ENCODE measurements at places on chromosomes 5 and 9.

GRCh38 chr9:92602413-92602812 lies 66.6 kb upstream of the ECM2 start:
- DNase-seq: no peak

- no peak for DNase-seq
Measured at GRCh38 chr9:116717150-116717549, 30.0 kb downstream of the TRIM32 start.

GRCh38 chr5:166768536-166768935 lies 1522.9 kb upstream of the WWC1 start:
- no peak for DNase-seq

DNA sequence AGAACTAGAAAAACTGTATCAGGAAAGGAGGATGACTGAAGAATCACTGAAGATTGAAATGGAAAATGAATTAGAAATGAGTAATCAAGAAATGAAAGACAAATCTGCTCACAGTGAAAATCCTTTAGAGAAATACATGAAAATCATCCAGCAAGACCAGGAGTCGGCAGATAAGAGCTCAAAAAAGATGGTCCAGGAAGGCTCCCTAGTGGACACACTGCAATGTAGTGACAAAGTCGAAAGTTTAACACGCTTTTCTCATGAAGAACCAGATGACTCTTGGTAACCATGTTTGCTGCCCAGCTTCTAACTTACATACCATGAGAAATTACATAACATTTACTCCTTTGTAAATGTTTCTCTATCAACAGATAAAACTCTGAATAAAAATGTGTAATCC lies 37.1 kb downstream of the CPLANE1 start:
- no peak for DNase-seq

GRCh38 chr5:56405116-56405908 lies 172.2 kb upstream of the ANKRD55 start:
- no peak for DNase-seq

DNA sequence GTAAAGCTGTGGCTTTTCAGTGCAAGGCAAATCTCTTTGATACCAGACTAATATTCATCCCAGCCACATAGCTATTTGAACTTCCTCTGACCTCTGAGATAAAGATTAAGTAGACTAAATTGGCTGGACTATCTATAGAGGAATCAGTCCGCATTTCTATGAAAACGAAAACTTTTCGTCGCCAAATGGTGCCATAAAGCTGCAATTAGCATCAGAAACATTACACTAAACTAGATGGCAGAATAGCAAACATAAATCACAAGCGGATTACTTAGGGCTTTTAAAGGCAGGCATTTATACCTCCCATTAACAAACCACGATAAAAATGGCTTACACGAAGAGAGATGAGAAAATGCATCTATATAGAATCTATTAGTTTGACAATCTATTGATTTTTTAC lies 1009.7 kb upstream of the CDH6 start:
- DNase-seq: no peak

Data from HS-5 (cell line).